Right renal cortex interstitium (tissue), 3 donors: ENCODE measurements at places on chromosomes 3 and 15. TPM values are rescaled to one million over a fixed set of nuclear protein-coding genes. Genes with fewer than 3 reads are reported as not detected.
A peak's percentile ranks its signal among the peaks of the same experiment; 100 is the strongest.

GRCh38 chr15:42725331-42725903, 11.5 kb downstream of the CDAN1 start:
- DNase-seq: no peak

GRCh38 chr15:73388256-73388781, 19.6 kb upstream of the HCN4 start:
- DNase-seq: no peak

GRCh38 chr3:100641471-100642032, 32.2 kb downstream of the ADGRG7 start:
- no peak for DNase-seq

DNA sequence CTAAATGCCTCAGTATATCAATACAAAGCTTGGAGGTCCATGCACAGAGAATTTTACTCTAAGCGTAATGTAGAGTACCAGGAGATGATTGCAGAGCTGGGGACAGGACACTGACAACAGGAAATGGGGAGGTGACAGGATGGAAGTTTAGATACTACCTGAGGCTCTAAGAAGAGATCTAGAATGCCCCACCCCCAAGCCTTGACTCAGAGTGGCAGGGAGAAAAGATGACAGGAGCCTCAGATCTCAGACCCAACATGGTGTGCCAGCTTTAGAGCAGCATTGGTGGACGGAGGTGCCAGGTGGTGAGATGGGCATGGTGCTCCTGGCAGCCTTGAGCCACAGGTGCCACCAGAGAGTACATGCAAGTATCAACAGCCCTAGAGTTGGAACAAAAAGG, 62.5 kb downstream of the LYZL4 start:
- DNase-seq: no peak

TERB2 gene
- not detected for polyA plus RNA-seq

RASSF1 gene
- 17.0 TPM for polyA plus RNA-seq

- no peak for DNase-seq
Measured at GRCh38 chr3:129016720-129017483, 15.8 kb downstream of the EFCC1 start.

- no peak for DNase-seq
Measured at GRCh38 chr3:27613846-27614500, 108.2 kb downstream of the EOMES start.

PIK3CA gene
- polyA plus RNA-seq: 30.2 TPM

GRCh38 chr3:186644683-186645082, 4.5 kb downstream of the FETUB start:
- no peak for DNase-seq

GRCh38 chr3:63937661-63938651, 25.8 kb upstream of the SCAANT1 start:
- no peak for DNase-seq

GRCh38 chr3:133192363-133192945, 154.3 kb downstream of the TMEM108 start:
- no peak for DNase-seq

P3H2 gene
- 93.0 TPM for polyA plus RNA-seq

DNA sequence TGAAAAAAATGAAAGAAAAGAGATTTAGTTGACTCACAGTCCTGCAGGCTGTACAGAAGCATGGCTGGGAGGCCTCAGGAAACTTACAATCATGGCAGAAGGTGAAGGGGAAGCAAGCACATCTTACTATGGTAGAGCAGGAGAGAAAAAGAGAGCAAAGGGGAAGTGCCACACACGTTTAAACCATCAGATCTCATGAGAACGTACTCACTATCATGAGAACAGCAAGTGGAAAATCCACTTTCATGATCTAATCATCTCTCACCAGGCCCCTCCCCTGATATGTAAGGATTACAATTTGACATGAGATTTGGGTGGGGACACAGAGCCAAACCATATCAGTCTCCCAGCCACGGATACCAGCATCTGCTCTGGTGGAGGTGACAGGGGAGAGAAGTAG, 50.8 kb upstream of the CPOX start:
- no peak for DNase-seq

HDDC3 gene
- polyA plus RNA-seq: 16.1 TPM

- DNase-seq: peak; percentile 51
Measured at GRCh38 chr3:48661501-48662144, 1.1 kb downstream of the CELSR3 start.

GRCh38 chr3:115071601-115072000, 75.5 kb downstream of the ZBTB20 start:
- no peak for DNase-seq

DNA sequence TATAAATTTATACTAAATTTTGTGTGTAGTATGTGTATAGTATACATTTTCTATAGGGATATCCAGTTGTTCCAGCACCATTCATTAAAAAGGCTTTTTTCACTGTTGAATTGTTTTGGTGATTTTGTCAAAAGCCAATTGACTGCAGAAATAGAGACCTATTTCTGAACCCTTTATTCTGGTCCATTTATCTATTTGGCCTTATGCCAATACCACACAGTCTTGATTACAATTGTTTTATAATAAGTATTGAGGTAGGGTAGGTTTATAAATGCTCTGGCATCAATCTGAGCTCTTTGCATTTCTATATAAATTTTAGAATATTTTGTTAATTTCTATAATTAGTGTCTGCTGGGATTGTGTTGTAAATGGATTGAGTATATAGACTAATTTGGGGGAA, 6.5 kb upstream of the OPA1 start:
- no peak for DNase-seq

GOLGA8H gene
- 0.58 TPM for polyA plus RNA-seq

GRCh38 chr3:125646581-125646980, 51.3 kb upstream of the OSBPL11 start:
- no peak for DNase-seq

- DNase-seq: no peak
Measured at GRCh38 chr15:68409736-68410370, 22.1 kb downstream of the ITGA11 start.

GRCh38 chr3:45182915-45183871, 37.0 kb upstream of the CDCP1 start:
- no peak for DNase-seq

GRCh38 chr15:85517086-85517485, 136.7 kb downstream of the AKAP13 start:
- no peak for DNase-seq

DNA sequence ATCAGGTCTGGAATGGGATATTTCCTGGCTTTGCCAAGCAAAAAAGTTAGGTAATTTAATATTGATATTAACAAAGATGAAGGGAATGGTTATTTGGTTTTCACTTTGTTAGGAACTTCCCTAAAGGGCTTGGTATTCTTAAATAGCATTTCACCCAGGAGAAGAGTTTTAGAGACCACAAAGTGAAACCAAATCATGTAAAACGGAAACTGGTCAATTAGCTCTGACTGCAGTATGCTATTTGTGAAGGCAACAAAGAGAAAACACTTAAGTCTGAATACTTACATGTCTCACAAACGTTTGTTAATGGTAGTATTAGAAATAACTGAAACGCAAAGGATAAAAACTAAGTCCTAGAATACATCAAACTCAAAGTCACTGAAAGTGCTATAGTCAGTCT, 32.4 kb upstream of the SETMAR start:
- DNase-seq: no peak

- DNase-seq: no peak
Measured at GRCh38 chr3:133693821-133694220, 32.1 kb upstream of the TOPBP1 start.

DNA sequence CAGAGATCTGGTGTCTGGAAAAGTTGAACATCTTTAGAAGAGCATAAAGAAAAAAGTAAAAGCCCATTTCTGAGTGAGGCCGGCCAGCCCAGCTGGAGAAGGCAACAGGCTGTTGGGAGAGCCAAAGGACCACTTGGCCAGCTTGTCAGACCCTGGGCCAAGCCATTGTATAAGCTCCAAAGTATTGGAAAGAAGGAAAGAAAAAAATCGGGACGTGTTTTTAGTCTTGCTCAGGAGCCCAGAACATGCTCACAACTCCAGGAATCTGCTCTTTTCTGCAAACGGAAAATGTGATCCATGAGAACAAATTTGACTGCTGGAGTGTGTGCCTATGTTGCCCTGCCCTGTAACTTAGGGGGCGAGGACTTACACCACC, 10.4 kb upstream of the CLPX start:
- DNase-seq: no peak

- no peak for DNase-seq
Measured at GRCh38 chr3:25103391-25103790, 324.7 kb upstream of the RARB start.

SMAD6 gene
- polyA plus RNA-seq: 23.0 TPM

DNA sequence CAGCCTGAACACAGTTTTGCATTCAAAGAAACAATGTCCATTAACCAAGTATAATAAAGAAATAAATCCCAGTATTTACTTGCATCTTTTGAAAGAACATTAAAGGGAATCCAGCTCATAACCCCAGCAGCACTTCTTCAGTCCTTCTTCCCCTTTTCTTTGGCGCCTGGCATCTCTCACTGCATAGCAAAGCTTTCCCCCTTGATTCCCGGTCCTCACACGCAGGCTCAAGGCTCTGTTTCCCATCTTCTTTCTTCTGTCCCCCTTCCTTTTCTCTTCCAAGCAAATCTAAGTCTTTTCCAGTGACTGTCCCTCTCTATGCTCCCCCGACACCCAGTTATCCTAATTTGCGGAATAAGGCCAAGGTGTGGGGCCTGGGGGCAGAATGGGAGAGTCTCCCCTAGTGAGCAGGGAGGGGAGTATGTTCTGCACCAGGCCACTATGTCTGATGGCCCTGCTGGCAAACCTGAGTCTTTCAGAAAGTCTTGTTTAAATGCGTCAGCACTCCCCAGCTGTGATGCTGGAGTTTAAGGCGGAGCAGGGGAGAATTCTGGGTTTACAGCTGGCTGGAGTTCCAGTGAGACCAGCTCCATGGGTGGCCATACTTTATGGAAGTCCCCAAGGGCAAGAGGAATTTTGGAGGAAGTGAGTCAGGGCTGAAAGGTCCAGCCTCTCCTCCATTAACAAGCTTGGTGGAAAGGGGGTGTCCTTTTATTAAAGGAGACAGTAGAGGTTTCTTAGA, 42.1 kb downstream of the GOLGA6A start:
- peak; percentile 44 for DNase-seq

- DNase-seq: no peak
Measured at GRCh38 chr3:112010636-112011035, 11.9 kb downstream of the TAGLN3 start.

DNA sequence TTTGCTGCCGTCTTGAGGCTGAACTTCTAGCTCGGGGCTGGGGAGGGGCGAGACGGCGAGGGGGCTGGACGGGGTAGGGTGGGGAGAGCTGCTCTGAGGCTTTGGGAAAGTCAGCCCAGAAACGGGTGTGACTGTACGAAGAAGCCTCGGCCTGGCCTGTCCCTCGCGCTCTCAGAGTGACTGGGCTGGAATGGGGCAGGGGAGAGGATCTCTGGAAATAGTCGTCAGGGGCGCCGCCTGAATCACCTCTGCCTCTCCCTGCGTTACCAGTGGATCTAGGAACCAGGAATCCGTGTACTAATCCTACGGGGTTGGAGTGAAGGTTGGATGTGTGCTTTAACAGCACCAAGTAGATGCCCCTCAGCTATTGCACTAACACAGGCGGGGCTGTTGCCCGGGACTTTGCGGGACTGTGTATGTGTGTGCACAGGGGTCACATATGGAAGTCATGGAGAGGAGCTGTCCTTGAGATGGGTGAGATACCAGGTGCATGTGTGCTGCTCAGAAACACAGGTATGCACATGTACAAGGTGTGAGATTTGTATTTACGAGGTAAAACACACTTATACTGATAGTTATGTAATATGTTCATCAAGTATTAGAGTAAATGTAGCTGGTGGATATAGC, 591 bp downstream of the FOXL2NB start:
- no peak for DNase-seq

GOLGA6L26 gene
- not detected for polyA plus RNA-seq

OSBPL10 gene
- polyA plus RNA-seq: 20.3 TPM

- DNase-seq: no peak
Measured at GRCh38 chr15:91136386-91136923, 36.4 kb downstream of the SV2B start.

CBLB gene
- polyA plus RNA-seq: 45.0 TPM

- peak; percentile 18 for DNase-seq
Measured at GRCh38 chr15:67520321-67521028, 456 bp upstream of the C15orf61 start.

CYP1A2 gene
- 0.10 TPM for polyA plus RNA-seq

DNA sequence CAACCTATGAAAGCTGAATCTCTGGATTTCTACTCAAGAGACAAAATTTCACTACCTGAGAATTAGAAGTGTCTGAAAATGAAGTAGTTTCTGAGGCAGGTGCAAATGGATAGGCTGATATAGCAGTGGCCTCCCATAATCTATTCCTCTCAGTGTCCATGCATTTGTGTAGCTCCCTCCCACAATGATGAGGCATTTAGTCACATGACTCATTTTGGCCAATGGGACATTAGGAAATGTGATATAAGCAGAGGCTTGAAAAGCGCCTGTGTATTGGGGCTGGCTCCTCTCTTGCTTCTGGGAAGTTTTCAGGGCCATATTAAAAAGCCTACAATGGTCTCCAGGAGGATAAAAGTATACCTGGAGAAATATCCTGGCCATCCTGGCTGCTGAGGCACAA, 79.7 kb upstream of the MRPL3 start:
- DNase-seq: no peak

UROC1 gene
- 0.07 TPM for polyA plus RNA-seq

- DNase-seq: no peak
Measured at GRCh38 chr3:44355362-44356033, 16.9 kb downstream of the TCAIM start.
